ENCODE measurements at places on chromosomes 11 and 22.

- no peak for DNase-seq
These were observed 38.1 kb upstream of the SWAP70 start for GRCh38 chr11:9625728-9626127.

DNA sequence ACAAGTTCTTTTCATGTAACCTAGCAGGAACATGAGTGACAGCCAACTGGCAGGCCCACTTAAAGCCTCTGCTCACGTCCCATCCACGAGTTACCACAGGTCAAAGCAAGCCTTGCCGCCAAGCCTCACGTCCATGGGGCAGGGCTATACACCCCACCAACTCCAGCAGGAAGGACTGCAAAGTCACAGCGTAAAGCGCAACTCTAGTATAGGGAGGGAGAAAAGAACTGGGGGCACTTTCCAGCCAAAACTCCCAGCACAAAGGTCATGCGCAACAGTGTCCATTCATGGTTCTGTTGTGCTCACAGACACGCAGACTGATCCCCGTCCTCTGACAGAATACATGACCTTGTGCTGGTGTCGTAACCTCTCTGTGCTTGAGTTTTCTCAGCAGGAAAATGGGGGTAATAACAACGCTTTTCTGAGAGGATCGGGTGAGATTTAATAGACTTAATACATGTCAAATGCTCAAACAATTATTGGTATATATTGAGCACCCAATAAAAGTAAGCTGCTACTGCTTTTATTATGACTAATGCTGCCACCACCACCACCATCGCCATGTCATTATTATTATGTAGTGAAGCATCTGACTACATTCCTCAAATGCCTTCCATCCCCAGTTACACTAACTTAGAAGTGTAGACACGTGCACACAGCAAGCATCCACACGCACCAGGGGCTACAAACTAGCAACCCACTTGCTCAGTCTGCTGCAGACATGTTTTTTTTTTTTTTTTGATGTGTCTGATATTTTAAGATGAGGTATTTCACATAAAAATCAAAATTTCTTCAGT, 104.4 kb upstream of the PARVA start:
- no peak for DNase-seq

DNA sequence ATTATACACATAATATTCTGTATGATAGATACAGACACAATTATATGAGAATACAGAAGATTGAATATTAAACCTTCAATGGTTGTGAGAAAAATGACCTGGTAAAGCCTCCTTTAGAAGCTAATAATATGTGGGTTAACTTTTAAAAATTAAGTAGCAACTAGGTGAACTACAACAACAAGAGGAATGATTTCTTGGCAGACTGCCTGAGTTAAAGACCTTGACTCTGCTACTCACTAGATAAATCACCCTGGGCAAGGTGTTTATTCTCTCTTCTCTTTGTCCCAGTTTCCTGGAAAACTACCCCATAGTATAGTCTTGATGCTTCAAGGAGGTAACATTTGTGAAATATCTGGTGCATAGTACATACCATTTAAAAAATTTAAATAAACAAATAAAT, 519.6 kb upstream of the TENM4 start:
- DNase-seq, result no peak

DNA sequence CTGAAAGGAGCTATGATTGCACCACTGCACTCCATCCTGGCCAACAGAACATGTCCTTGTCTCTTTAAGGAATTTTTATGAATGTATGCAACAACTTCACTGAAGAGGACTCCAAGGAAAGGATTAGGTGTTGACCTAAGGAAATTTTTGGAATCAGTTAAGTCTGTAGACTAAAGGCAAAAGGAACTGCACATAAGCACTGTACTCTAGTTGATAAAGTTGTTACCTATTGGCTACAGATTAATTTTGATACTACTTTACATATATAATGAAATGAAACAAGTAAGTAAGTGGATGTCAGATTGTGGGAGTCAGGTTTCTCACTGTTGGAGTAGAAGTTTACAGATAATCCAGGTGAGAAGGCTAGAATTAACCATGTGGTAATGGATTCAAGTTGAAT, 36.5 kb downstream of the TUG1 start:
- no peak for DNase-seq

DNA sequence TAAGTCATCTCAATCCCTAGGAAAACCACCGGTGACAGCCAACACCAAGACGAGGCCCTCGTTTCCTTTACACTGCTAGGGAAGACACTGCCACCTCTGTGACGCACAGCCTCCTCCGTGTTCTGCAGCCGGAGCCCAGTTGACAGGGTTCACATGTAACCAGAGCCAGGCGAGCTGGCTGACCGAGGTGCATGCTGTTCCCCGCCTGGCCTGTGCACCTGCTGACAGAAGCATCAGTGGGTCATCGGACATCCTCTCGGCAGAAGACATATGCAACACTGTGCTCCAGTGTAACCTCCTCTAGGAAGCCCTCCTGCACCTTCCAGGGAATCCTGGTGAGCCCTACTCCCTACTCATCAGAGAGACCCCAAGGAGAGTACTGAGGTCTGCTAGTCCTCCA, 114.2 kb upstream of the TP53AIP1 start:
- no peak for DNase-seq

- no peak for DNase-seq
These were observed 4.8 kb downstream of the PIM3 start for GRCh38 chr22:49965091-49966040.

DNA sequence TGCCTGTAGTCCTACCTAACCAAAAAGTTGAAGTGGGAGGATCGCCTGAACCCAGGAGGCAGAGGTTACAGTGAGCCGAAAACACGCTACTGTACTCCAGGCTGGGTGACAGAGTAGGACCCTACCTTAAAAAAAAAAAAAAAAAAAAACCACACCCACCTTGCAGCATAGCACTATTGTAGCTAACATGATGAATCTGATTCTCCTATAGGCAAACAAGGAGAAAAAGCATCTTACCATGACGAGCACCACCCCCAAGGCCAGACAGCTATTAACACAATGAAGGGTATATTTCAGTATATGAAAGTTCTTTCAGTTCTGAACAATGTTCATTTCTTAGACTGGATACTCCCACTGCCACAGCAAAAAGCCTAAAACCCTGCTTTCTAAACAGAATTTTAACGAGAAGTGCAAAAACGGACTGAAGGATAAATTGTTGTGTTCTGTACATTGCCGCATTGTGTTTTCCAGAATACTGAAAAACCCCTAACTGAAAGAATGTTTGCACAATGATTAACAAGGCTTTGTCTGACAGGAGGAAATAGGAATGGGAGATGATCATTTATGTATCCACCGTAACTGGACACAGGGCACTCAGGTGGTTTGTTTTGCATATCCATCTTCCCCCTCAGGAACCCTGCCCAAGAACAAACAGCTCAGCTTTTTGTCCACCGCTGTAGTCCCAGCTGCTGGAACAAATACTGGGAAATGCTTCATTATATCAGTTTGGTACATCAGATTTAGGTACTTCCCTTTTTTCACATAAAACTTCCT, 8.9 kb downstream of the PISD start:
- no peak for DNase-seq

- DNase-seq, result no peak
These were observed 25.2 kb downstream of the CWC15 start for GRCh38 chr11:94948070-94948617.

GRCh38 chr11:86938900-86939880, 16.0 kb downstream of the FZD4 start:
- DNase-seq, result no peak

GRCh38 chr11:44615913-44616791, 50.7 kb downstream of the CD82 start:
- DNase-seq, result no peak

- DNase-seq, result no peak
These were observed 10.6 kb downstream of the LIMK2 start for GRCh38 chr22:31222736-31223135.

DNA sequence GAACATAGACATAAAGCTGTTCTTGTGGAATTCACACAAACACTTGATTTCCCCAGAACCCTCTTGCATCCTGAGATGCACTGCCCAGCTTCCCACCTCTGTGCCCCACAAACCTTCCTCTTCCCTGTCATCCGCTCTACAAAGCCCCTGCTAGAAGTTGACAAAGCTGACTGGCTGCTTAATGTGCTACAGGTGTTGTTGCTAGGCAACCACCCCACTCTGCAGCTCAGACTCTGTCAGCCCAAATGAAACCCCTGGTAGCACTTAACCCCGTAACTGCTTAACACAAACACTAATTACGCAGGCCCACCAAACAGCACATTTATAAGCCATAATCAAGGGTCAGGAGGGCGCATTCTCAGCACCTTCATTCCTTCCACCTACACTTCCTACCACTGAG, 172.0 kb upstream of the CADM1 start:
- DNase-seq, result no peak

DNA sequence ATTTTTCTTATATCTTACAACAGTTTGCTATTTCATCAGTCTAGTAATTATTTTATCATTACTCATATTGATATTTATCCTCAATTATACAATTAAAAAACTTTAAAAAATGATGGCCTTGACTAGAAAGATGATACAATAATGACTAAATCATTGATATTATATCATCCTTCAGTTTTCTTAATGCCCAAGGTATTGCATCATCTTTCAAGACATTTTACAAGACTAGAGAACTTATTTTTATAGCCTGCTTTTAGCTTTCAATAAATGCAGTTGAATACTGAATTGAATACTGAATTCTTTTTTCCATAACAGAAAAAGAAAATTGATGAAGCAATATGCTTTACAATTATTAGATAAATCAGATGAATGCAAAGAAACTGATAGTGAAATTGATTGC, 886.5 kb upstream of the LRRC4C start:
- DNase-seq, result no peak

DNA sequence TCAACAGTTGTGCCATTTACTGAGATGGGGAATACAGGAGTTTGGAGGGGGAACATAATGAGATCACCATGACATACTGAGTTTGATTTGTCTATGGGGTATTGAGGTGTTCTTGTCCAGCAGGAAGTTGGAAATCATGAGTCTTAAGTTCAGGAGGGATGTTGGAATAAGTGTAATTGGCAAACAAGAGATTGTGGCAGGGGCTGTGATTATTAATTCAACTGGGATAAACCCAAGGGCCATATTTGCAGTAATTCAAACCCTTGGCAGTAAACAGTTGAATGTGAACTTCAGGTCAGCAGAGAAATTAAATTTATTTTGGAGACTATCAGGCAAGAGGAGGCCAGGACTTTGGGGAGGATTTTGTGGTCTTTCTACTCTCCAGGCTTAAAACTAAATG, 33.4 kb downstream of the ADM start:
- DNase-seq, result no peak

DNA sequence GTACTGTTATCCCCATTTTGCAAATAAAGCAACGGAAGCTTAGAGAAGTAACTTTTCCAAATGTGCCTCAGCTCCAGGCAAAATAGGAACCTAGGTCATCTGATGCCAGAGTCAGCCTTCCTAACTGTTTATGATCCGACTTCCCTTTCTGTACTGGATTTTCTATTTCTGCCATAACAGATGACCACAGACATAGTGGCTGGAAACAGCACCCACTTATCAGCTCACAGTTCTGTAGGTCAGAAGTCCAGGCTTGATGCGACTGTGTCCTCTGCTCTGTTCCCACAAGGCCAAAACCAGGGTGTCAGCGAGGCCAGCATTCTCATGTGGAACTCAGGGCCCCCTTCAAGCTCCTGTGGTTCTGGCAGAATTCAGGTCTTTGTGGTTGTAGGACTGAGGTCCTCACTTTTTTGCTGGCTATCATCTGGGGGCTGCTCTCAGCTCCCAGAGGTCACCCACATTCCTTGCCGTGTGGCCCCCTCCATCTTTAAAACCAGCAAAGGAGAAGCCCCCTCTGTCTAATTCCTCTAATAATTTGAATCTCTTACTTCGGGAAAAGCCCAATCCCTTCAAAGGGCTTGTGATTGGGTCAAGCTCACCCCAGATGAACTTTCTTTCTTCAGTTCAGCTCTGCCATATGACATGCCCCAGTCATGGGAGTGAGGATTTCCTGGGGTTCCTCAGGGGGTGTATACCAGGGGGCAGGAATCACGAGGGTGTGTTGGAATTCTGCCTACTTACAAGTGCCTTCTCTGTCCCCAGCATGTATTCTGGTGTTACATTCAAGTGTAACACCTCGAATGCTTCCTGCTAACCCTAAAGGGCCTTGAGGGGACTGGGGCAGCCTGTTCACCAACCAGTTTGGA, 15.3 kb downstream of the KCNJ5 start:
- DNase-seq, result no peak

DNA sequence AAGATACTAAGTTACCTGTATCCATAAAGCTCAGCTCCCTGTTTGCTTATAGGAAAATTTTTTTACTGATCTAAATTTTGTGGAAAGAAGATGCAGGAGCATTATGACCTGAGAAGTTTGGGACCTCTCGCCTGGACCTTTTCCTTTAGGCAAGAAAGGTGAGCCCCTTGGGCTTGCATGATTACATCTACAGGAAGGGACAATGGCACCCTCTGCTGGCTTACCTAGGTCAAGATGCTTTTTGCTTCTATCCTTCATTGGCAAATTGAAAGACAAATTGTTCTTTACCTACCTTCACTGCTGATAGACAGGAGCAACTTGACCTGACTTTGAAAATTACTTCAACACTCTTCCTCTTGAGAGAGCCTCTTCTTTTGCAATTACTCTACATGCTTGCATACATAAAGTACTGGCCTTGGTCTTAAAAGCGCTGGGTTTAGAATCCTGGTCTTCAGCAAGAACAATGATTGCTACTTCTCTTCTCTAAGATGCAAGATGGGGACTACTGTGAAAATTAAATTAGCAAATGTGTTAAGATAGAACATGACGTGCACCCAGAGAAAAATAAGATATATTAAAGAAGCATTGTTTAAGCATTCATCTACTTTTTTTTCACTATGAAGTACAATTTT, 147.2 kb downstream of the TRPC6 start:
- no peak for DNase-seq

DNA sequence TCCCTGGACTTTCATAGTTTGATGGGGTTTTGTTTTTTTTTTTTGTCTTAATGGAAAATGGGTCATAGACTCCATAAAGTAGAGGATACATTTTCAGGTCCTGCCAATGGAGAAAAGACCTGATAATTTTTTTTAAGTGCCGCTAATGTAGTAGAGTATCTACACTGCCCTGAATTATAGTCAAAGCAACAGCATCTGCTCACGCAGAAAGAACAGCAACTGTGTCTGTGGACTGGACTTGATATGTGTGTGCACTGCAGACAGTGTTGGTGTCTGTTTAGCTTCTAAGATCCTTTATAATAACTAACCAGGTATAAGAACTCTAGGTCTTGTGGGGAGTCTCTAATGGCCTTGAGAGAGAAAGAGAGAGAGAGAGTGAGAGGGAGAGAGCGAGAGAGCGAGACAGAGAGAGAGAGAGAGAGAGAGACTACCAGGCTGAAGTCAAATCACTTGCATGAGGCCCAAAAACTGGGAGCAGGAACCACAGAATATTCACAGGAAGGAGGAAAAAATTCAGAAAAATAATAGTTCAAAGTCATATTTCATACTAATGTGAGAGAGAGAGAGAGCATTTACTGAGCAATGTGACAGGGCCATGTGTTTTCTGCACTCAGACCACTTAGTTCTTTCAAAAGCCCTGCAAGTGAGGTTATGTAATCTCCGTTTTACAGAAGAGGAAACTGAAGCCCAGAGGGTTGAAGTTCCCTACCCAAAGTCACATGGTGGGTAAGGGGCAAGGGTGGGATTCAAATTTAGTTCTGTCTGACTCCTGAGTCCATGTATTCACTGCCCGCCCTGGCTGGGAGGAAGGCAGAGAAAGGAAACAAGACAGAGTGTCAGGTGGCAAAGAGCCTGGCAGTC, 8.6 kb upstream of the MIAT start:
- no peak for DNase-seq

Data from activated gamma-delta T cell treated with anti-CD3 and anti-CD28 coated beads, Interleukin-2, amount 50 U/mL, for 16 hours (primary cell).